ENCODE measurements at places on chromosomes 12 and 14. TPM values are rescaled to one million over a fixed set of nuclear protein-coding genes. Genes with fewer than 3 reads are reported as not detected.

Gene CCDC197
- 0.53 TPM for total RNA-seq

Gene SCN8A
- total RNA-seq = 1.0 TPM

Gene SERPINA5
- not detected for total RNA-seq

Gene SPX
- 0.16 TPM for total RNA-seq

Gene FGD4
- 0.07 TPM for total RNA-seq

Gene RAD52
- total RNA-seq = 17.4 TPM

- H3K27ac ChIP-seq = no peak overlapping the region
- H3K4me1 ChIP-seq = peaks cover 2% of the 10 kb centered on the region
- no peaks in the 10 kb centered on the region for H3K27me3 ChIP-seq
These were observed 230.0 kb upstream of the EGLN3 start for GRCh38 chr14:34180869-34181268.

- no peak for DNase-seq
- H3K4me1 ChIP-seq = no peaks in the 10 kb centered on the region
- no peak overlapping the region for H3K27ac ChIP-seq
- no peaks in the 10 kb centered on the region for H3K27me3 ChIP-seq
- no peaks in the 10 kb centered on the region for H3K36me3 ChIP-seq
- no peak overlapping the region for H3K4me3 ChIP-seq
These were observed 211.9 kb upstream of the TBX3 start for GRCh38 chr12:114895827-114896226.

DNA sequence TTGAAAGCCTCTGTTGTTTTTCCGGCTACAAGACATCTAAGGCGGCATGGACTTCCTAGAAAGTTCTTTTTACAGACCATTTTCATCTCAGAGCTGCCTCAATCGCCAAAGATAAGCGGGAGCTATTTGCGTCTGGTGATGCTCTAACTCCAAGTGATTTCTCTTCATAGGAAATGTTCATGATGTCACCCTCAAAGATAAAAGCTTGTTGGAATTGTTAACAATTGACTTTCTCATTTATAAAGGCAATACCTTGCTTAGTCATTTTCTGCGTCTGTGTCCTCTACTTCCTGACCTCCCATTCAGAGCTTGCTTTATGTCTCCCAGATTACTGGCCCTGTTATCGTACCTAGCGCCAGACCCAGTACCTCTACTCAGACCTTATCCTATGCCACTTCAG, 259.0 kb upstream of the G2E3 start:
- H3K36me3 ChIP-seq = no peaks in the 10 kb centered on the region
- no peak for DNase-seq
- no peak overlapping the region for H3K27ac ChIP-seq

- peaks cover 10% of the 10 kb centered on the region for H3K36me3 ChIP-seq
- H3K27me3 ChIP-seq = peaks cover 47% of the 10 kb centered on the region
- peak; percentile 91 for DNase-seq
- H3K4me3 ChIP-seq = peak overlapping the region; percentile 83
- peak overlapping the region; percentile 80 for H3K27ac ChIP-seq
These were observed 10.7 kb downstream of the STAC3 start for GRCh38 chr12:57240066-57240921.

- H3K4me3 ChIP-seq = no peak overlapping the region
- H3K27me3 ChIP-seq = no peaks in the 10 kb centered on the region
- H3K27ac ChIP-seq = no peak overlapping the region
- H3K4me1 ChIP-seq = no peaks in the 10 kb centered on the region
- DNase-seq = no peak
These were observed 16.4 kb downstream of the BAG5 start for GRCh38 chr14:103545915-103546651.

- no peak for DNase-seq
- no peaks in the 10 kb centered on the region for H3K27me3 ChIP-seq
- H3K27ac ChIP-seq = no peak overlapping the region
- no peak overlapping the region for H3K4me3 ChIP-seq
These were observed 420.2 kb downstream of the SLC6A15 start for GRCh38 chr12:84492351-84492883.

DNA sequence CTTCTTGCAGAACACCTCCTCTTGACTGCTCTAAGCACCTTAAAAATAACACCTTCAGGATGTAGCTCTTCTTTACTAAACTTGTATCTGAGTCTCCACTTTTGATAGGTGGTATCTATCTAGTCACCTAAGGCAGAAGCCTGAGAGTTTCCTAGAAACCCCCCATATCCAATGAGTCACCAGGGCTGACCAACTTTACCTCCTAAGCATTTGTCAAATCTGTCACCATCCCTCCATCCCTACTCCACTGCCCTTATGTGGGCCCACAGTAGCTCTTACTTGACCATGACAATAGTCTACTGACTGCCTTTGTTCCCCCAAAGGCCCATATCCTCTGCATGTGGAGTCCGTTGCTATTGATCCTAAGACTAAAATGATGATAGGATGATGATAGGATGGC, 15.9 kb downstream of the AVIL start:
- H3K4me3 ChIP-seq = no peak overlapping the region
- H3K27ac ChIP-seq = peak overlapping the region; percentile 48
- H3K36me3 ChIP-seq = peaks cover 7% of the 10 kb centered on the region

GRCh38 chr12:121934309-121934664, 15.9 kb downstream of the CFAP251 start:
- no peaks in the 10 kb centered on the region for H3K27me3 ChIP-seq
- H3K36me3 ChIP-seq = no peaks in the 10 kb centered on the region
- peaks cover 2% of the 10 kb centered on the region for H3K4me1 ChIP-seq

GRCh38 chr12:61757831-61758505, 502.2 kb upstream of the USP15 start:
- H3K4me3 ChIP-seq = no peak overlapping the region
- no peaks in the 10 kb centered on the region for H3K36me3 ChIP-seq
- H3K4me1 ChIP-seq = no peaks in the 10 kb centered on the region
- no peak for DNase-seq
- H3K27ac ChIP-seq = no peak overlapping the region

- no peaks in the 10 kb centered on the region for H3K4me1 ChIP-seq
- no peaks in the 10 kb centered on the region for H3K36me3 ChIP-seq
- no peak overlapping the region for H3K27ac ChIP-seq
- DNase-seq = no peak
- H3K4me3 ChIP-seq = no peak overlapping the region
These were observed 42.8 kb downstream of the NOS1 start for GRCh38 chr12:117318591-117318990.

GRCh38 chr14:102363182-102363943, 622 bp downstream of the TECPR2 start:
- H3K27ac ChIP-seq = peak overlapping the region; percentile 68
- no peaks in the 10 kb centered on the region for H3K27me3 ChIP-seq
- H3K4me3 ChIP-seq = no peak overlapping the region
- H3K36me3 ChIP-seq = peaks cover 8% of the 10 kb centered on the region
- peaks cover 42% of the 10 kb centered on the region for H3K4me1 ChIP-seq

- no peaks in the 10 kb centered on the region for H3K4me1 ChIP-seq
- no peaks in the 10 kb centered on the region for H3K27me3 ChIP-seq
- no peak for DNase-seq
- no peak overlapping the region for H3K4me3 ChIP-seq
- no peaks in the 10 kb centered on the region for H3K36me3 ChIP-seq
- H3K27ac ChIP-seq = no peak overlapping the region
These were observed 15.8 kb upstream of the RASSF8 start for GRCh38 chr12:25942709-25943108.

DNA sequence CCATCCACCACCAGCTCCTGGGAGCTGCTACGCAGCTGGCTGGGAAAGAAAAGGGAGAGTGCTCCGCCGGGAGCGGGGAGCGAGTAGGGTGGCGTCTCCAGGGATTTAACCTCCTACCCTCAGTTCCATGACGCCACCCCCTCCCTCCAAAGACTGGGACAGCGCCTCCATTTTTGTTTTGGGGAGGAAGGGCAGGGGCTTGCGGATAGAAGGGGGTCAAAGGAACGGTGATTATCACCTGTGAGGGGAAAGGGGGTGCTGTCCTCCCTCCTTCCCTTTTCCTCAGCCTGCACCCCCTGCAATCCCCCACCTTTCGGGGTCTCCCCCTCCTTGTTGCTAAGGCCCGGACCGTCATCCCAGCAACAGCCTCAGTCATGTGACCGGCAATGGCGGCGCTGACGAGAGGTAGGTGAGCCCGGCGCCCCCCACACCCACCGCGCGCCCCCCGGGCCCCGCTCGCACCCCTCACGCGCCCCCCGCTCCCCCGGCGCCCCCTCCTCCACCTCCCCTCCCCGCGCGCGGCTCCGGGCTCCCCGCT, at the start of gene DTX3:
TSS of gene DTX3 (plus strand) at position 371 of the 538 bp plus-strand sequence. CDS start 1,694 bp downstream, outside the sequence.
- H3K36me3 ChIP-seq = peaks cover 8% of the 10 kb centered on the region
- peaks cover 23% of the 10 kb centered on the region for H3K4me1 ChIP-seq
- H3K27me3 ChIP-seq = no peaks in the 10 kb centered on the region
- peak within 1 kb of the TSS; percentile 71 for H3K4me3 ChIP-seq
- peak; percentile 71 for DNase-seq

DNA sequence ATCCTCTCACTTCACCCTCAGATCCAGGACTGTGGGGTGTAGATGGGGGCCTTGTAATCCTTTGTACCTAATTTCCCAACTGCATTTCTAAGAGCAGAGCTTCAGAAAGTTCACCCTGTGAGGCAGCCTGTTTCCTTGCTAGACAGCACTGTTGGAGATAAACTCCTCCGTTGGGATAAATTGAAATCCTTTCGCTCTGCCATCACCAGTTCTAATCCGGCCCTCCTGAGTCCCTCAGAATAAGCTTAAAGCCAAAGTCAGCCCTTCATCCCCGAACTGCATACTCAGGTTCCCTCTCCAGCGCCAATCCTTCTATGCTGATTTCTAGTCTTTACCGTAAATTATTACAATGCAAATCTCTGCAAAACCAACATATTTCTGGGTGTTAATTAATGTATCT, 114.7 kb downstream of the PRMT8 start:
- H3K27ac ChIP-seq = no peak overlapping the region
- H3K4me1 ChIP-seq = no peaks in the 10 kb centered on the region
- no peak for DNase-seq
- H3K27me3 ChIP-seq = no peaks in the 10 kb centered on the region

- H3K27me3 ChIP-seq = peaks cover 2% of the 10 kb centered on the region
- H3K4me3 ChIP-seq = no peak overlapping the region
- no peak overlapping the region for H3K27ac ChIP-seq
- DNase-seq = peak; percentile 4
These were observed 38.7 kb downstream of the KCNH5 start for GRCh38 chr14:63006531-63006930.

DNA sequence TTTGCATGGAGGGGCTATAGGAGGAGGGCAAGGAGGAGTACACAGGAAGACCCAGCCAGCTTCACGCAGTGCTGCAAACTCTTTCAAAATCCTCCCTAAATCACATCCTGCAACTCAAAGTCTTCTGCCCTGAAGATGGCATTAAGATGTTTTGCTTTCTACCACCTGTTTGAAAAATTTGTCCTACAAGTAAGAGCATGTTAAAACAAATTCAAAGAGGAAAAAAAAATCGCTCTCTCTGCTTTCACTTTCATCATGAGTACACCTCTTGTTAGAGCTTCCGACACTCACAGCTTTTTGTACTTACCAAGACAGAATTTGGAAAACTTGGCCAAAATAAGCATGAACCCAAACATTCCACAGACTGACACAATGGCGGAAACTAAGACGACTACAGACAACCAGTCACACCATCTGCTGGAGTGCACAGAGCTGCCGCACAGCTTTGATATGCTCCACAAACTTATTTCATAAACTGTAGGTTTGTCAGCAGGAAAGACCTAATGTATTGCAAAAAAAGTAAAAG, 21.3 kb downstream of the GCH1 start:
- peak; percentile 34 for DNase-seq
- no peaks in the 10 kb centered on the region for H3K27me3 ChIP-seq
- H3K4me1 ChIP-seq = peaks cover 39% of the 10 kb centered on the region
- peaks cover 7% of the 10 kb centered on the region for H3K36me3 ChIP-seq

GRCh38 chr14:104746934-104747481, 5.9 kb upstream of the SIVA1 start:
- no peak overlapping the region for H3K27ac ChIP-seq
- H3K36me3 ChIP-seq = no peaks in the 10 kb centered on the region
- no peaks in the 10 kb centered on the region for H3K27me3 ChIP-seq
- no peak overlapping the region for H3K4me3 ChIP-seq
- peaks cover 11% of the 10 kb centered on the region for H3K4me1 ChIP-seq

- no peaks in the 10 kb centered on the region for H3K4me1 ChIP-seq
- DNase-seq = no peak
- H3K27ac ChIP-seq = no peak overlapping the region
- H3K36me3 ChIP-seq = no peaks in the 10 kb centered on the region
- no peak overlapping the region for H3K4me3 ChIP-seq
These were observed 46.6 kb downstream of the KIF26A start for GRCh38 chr14:104184911-104185499.

- no peaks in the 10 kb centered on the region for H3K27me3 ChIP-seq
- H3K4me3 ChIP-seq = no peak overlapping the region
- H3K4me1 ChIP-seq = no peaks in the 10 kb centered on the region
These were observed 69.0 kb upstream of the RERGL start for GRCh38 chr12:18158774-18159557.

DNA sequence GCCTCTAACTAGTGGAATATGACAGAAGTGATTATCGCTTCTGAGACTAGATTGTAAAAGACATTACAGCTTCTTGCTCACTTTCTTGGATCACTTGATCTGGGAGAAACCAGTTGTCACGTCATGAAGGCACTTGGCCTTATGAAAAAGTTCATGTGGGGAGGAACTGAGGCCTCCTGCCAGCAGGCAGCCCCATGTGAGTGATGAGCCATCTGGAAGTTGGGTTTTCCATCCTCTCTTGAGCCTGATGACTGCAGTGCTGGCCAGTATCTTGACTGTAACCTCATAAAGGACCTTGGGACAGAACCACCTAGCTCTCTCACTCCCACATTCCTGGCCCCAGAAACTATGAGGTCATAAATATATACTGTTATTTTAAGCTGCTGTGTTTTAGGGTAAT, 28.0 kb downstream of the TTLL5 start:
- DNase-seq = no peak
- no peaks in the 10 kb centered on the region for H3K27me3 ChIP-seq
- H3K4me1 ChIP-seq = peaks cover 10% of the 10 kb centered on the region
- peaks cover 40% of the 10 kb centered on the region for H3K36me3 ChIP-seq
- no peak overlapping the region for H3K4me3 ChIP-seq

DNA sequence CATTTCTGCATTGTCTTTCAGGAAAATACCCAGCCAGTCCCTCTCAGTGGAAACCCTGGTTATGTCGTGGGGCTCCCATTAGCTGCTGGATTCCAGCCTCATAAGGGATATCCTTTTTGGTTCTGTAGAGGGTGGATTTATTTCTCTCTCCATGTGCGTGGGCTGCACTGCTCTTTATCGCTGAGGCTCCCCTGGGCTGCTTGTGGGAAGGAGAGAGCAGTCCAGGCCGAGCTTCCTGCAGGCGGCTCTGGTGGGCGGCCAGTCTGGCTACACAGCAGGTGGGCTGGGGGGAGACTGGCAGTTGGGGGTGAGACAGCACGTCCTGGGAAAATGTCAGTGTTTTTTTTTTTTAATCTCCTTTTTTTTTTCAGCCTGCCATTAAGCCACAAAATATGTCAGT, 27.6 kb downstream of the TCTN1 start:
- no peaks in the 10 kb centered on the region for H3K27me3 ChIP-seq
- DNase-seq = no peak
- peaks cover 21% of the 10 kb centered on the region for H3K4me1 ChIP-seq
- peaks cover 5% of the 10 kb centered on the region for H3K36me3 ChIP-seq
- no peak overlapping the region for H3K27ac ChIP-seq
- H3K4me3 ChIP-seq = no peak overlapping the region

DNA sequence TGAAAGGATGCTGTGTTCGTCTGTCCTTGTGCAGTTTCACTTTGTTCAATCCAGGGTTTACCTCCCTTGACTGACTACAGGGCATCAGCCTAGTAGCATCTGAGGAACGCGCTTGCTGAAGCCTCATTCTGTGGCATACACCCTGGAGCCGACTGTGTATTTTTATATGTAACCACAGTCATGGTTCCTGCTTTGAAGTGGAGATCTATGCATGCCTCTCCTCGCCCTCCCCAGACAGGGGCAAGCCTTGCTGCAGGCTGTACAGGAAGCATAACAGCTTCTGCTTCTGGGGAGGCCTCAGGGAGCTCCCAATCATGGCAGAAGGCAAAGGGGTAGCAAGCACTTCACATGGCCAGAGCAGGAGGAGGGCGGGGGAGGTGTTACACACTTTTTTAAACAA, 262.1 kb downstream of the BCL11B start:
- DNase-seq = no peak
- H3K36me3 ChIP-seq = peaks cover 2% of the 10 kb centered on the region
- no peaks in the 10 kb centered on the region for H3K27me3 ChIP-seq
- peak overlapping the region; percentile 61 for H3K27ac ChIP-seq
- H3K4me3 ChIP-seq = no peak overlapping the region

Data from activated CD4-positive, alpha-beta T cell treated with anti-CD3 and anti-CD28 coated beads for 36 hours (primary cell).